ENCODE measurements at places on chromosomes 6 and 20. TPM values are rescaled to one million over a fixed set of nuclear protein-coding genes. Genes with fewer than 3 reads are reported as not detected.

- DNase-seq, result no peak
Measured at GRCh38 chr6:3997177-3997770, 81.7 kb downstream of the FAM217A start.

DNA sequence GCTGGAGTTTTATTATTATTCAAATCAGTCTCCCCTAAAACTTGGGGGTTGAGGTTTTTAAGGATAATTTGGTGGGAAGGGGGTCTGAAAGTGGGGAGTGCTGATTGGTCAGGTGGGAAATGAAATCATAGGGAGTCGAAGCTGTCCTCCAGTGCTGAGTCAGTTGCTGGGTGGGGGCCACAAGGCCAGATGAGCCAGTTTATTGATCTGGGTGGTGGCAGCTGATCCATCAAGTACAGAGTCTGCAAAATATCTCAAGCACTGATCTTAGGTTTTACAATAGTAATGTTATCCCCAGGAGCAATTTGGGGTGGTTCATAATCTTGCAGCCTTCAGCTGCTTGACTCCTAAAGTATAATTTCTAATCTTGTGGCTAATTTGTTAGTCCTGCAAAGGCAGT lies 146.0 kb upstream of the SPACA1 start:
- no peak for DNase-seq

DNA sequence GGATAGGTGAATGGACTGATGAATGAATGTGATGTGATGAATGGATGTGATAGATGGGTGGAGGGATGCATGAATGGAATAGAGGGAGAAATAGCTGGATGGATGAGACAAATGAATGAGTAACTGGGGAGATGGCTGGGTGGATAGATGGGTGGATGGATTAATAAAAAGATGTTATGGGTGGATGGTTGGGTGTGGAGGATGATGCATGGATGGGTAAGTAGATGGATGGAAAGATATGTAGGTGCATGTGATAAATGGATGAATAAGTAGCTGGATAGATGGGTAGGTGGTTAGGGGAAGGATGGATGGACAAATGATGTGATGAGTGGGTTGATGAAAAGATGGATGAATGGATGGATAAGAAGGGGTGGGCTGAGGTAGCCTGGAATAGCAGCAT lies 4.7 kb downstream of the HNF4A start:
- DNase-seq, result no peak

DNA sequence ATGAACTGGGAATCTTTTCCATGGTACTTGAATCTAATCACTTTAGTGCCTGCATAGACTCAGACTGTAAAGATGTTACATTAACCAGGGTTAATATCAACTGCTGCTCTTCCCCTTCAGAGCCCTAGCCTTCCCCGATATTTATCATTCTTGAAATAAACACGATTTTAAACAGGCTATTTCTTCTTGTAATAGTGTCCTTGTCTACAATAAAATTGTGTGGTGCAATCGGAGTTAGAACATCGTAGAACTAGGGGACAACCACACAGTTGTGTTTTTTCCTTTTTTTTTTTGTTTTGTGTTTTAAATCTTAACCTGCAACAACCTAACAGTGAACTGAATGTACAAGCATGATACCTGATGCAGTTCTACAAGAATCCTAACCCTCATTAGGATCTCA lies 4.5 kb downstream of the GJA1 start:
- no peak for DNase-seq

DNA sequence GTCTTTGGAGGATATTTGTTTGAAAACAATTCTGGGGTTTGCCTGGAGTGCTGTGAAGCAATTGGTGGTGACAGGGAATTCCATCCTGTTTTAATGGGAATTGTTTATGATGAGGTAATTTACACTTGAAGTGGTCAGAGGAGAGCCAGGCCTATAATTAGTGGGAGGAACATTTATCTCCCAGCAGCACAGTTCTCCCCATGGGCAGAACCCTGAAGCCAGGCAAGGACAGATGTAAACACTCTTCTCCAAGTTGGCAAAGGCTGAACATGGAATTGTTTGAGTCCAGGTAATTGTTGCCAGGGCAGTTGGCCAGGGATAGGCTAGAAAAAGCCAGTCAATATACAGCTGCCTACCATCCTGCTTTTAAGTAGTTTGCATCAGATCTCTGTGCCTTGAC lies 789.7 kb downstream of the FRK start:
- DNase-seq, result no peak

DNA sequence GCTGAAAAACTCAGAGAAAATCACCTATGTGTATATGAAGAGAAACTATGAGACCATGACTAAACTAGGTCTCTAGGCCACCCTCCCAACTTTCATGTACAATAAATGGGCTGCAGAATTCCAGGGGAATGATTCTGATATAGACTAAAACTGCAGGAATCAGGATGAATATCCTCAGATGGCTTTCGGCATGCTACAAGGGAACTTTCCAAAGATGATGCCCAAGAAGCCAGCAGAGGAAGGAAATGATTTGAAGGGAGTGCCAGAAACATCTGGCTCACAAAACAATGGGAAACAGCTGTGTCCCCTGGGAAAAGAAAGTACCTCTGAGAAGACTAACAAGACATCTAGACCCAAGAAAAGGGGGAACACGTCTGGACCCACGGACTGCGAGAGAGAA lies 41.1 kb downstream of the PLN start:
- DNase-seq, result no peak

- DNase-seq, result no peak
Measured at GRCh38 chr6:90278129-90278528, 18.5 kb downstream of the BACH2 start.

GRCh38 chr20:55977690-55978459 lies 27.4 kb downstream of the CBLN4 start:
- DNase-seq, result no peak

DNA sequence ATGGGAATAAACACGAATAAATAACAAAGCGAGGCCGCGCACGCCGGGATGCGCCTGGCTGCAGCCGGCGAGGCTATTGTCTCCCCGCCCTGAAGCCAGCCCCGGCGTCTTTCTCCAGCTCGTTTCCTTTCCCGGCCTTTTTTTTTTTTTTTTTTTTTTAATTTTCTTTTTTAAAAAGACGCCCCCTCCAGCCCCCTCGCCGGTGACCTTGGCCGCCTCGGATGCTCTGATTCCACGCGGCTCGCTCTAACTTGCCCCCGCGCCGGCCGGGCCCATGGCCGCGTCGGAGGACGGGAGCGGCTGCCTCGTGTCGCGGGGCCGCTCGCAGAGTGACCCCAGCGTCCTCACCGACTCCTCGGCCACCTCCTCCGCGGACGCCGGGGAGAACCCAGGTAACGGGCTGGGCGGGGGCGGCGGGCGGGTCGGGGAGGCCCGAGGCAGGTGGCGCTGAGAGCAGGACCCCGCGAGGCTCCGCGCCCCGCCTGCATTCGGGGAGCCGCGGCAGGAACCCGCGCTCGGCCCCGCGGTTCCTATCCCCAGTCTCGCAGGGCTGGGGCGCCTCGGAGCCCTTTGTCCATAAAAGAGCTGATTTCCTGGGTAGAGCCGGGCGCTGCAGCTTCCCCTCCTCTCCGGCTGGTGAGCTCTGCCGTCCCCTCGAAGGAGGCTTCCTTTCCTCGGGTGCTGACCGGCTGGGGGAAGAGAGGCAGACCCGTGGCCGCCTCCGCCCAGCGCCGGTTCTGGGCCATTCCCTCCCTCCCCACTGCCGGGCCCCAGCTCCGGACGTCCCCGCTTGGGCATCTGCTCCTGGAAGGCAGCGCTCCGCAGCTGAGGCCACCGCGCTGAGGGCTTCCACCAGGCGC lies 631 bp downstream of the PHACTR3 start:
- peak; percentile 57 for DNase-seq

- peak; percentile 86 for DNase-seq
Measured at GRCh38 chr6:160030103-160030502, 61.2 kb downstream of the IGF2R start.

DNA sequence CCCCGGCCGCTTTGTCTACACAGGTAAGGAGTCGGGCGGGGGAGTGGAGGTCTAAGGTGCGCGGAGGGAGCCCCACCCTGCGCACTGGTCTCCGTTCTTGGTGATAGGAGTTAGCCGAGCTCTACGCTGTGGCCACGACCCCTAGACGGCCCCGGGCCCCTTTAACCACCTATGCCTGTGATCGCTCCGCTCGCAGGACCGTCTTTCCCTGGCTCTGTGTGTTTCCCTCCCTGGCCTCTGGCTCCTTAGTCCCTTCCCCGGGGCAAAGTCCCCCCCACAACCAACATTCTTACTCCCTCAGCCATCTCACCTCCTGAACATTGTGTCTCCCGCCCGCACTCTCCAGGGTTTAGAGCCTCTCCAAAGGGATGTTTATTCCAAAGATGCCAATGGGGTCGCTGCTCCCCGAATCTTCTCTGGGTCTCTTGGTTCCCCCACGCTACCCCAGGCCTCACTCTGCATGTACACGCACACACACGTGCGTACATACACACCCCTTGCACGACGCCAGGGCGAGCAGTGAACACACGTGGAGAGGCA lies 50.4 kb downstream of the CPXM1 start:
- no peak for DNase-seq

GRCh38 chr6:16723826-16724225 lies 37.4 kb downstream of the ATXN1 start:
- no peak for DNase-seq

- no peak for DNase-seq
Measured at GRCh38 chr20:22387452-22387851, 196.9 kb downstream of the FOXA2 start.

DNA sequence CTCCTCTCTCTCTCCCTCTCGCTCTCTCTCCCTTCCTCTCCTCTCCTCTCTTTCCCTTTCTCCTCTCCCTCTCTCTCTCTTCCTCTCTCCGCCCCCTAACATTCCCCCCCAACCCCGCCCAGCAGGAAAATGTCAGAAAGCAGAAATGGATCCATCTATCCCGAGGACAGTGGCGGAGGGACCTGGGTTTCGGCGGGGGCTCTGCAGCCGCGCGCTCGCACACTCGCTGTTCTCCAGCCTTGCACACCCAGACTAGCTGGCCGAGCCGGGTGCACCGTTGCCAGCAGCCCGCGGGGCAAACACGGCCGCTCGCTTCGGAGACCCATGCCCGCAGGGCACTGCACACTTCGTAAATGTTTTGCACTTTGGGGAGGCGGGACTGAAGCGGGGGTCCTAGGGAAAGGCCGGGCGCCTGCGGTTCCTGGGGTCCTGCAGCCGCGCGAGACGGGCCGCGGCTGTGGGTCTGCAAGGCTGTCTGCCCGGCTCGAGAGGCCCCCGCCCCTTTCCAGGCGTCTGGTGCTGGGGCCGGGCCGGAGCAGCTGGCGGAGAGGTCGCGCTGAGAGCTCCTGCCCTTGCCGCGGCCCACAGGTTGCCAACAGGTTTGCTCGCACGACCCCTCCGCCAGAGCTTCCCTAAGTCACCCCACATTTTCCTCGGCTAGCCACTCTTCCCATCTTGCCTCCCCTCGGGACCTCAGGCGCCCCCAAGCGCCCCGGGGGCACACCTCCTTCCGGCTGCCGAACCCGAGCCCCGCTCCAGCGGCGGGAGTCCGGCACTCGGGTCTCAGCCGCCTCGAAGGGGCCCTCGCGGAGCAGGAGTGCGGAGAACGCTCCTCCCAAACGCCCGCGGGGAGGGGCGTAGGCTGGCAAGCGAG lies 818 bp upstream of the MDGA1 start:
- no peak for DNase-seq

DNA sequence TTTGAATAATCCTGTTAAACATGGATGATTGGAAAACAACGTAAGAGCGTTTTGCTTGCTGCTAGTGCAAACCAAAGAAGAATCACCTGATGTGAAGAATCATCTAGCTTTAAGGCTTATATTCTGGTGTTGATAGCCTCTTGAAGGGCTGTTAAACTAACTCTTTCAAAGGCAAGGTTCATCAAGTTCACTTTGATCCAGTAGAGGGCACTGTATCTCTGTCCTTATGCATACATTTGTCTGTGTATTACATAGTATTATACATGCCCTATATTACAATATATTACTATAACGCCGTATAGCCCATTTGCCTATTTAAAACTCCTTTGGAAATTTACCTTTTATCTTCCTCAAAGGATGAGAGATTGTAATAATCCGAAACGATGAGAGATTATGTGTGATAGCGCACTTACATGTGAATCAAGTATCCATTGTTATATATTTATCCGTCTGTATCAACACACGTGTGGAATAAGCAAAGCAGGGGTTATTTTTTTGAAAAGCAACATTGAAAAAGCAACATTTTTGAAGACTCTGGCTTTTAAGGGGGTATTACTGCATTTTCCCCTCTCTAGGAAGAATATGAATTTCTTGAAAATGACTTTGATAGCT lies 50.8 kb upstream of the NRN1 start:
- no peak for DNase-seq

DNA sequence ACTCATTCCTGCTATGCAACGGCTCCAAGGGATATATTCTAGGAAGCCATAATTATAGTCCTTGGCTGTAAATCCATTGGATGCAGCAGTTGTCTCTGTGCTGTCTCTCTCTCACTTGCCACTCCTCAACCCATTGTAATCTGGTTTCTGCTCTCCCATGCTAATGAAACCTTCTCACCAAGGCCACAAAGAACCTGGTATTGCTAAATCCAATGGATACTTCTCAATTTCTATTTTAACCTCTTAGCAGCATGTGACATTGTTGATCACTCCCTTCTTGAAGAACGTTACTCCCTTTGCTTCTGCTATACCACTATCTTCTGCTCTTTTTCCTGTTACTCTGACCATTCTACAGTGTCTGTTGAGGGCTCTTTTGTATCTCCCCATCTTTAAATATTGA lies 39.8 kb upstream of the GCLC start:
- DNase-seq, result no peak

- no peak for DNase-seq
Measured at GRCh38 chr6:41464481-41464880, 81.7 kb upstream of the FOXP4 start.

GRCh38 chr6:290111-290922 lies 2.0 kb upstream of the DUSP22 start:
- no peak for DNase-seq

DNA sequence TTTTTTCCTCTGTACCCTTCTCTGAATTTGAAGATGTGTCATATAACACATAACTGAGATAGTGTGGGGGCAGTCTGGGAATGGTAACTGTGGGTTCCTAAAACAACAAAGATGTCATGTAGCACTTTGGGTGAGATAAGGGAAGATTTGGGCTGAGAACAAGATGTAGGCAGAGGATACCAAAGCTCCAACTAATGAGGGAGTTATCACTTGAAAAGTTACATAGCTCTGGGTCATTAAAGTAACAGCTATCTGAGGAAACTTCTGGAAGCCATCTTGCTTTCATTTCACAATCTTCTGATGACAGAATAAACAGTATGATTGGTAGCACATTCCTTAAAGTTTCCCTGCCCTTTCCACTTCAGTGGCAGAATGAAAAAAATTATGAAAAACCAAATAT lies 255.4 kb downstream of the TBX18 start:
- DNase-seq, result no peak

Gene BPIFB4
- not detected for total RNA-seq

Gene AGER
- 3.5 TPM for total RNA-seq

Gene MAD2L1BP
- 25.5 TPM for total RNA-seq

Gene GTF3C6
- 96.6 TPM for total RNA-seq

Gene HNF4A
- total RNA-seq, result not detected

Gene TDP2
- 24.1 TPM for total RNA-seq

Gene CAGE1
- total RNA-seq, result not detected

Gene EEF1A2
- 1,211 TPM for total RNA-seq

Gene WRNIP1
- 35.2 TPM for total RNA-seq

Gene RBPJL
- total RNA-seq, result not detected

Gene TRERF1
- 0.86 TPM for total RNA-seq

Gene TREML4
- total RNA-seq, result not detected
